Bone marrow (tissue), 2 donors: ENCODE measurements at places on chromosomes 16 and 17.

- DNase-seq, result no peak
Measured at GRCh38 chr16:49342336-49343265, 31.0 kb upstream of the C16orf78 start.

DNA sequence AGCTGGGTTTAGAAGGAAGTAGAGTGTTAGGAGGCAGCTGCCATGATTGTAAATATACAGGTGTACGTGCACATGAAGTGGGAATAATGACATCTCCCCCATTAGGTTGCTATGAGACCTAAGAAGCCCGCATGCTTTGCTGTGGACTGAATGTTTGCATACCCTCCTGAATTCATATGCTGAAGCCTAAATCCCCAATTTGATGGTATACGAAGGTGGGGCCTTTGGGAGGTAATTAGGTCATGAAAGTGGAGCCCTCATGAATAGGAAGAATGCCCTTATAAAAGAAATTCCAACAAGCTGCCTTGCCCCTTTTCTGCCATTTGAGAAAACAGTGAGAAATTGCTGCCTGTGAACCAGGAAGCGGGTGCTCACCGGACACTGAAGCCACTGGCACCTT lies 44.0 kb downstream of the CCDC182 start:
- no peak for DNase-seq

GRCh38 chr17:9517396-9517795 lies 58.2 kb downstream of the STX8 start:
- no peak for DNase-seq

DNA sequence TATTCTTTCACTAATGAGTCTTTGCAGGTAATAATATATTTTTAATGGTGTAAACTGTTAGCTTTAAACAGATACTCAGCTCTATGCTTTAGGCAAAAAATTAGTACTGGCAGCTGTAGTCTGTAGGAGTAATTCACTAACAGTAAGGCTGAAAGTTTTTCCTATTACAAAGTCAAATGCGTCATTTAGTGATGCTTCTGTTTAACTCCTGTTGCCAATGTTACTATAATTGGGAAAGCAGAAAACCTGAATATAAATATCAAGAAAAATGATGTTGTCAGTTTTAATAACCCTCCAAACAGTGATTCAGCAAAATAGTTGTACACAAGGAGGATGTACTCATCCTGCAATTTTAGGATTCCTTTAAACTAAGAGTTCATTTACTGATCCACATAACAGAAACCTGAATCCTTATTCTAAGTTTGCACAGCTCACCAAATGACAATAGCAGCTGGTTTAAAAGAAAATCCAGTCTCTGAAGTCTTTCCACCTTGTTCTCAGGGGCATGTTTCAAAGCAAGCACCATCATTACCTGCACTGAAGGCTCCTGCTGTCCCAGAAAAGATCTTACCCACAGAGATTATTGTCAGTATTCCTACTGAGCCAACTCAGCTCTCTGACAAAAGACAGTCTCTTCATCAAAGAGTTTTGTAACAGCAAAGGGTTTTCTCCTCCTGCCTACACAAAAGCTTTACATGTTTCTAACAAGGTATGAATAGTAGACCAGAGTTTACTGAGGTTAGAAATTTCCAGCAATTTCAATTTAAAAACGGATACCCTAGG lies 4.2 kb downstream of the CDR2 start:
- no peak for DNase-seq
